ENCODE measurements at places on chromosomes 4 and X. TPM values are rescaled to one million over a fixed set of nuclear protein-coding genes. Genes with fewer than 3 reads are reported as not detected.
A peak's percentile ranks its signal among the peaks of the same experiment; 100 is the strongest.

DNA sequence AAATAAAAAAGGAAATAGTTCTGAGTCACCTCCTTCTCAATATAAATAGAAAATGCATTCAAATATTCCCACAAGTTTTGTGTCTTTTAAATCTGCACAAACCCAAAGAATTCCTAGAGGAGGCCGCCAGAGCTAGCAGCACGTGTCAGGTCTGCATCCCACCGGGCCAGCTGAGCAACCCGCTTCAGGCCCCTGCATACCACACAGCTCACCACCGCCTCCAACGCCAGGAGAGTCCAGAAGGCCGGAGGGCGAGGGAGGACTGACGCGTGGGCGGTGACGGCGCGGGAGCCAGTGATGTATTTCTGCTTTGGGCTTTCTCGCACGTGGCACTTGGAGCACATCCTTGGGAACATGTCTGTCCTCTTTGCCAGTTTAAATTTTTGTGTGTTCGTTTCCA lies 61.9 kb upstream of the CLDN34 start:
- no peak for DNase-seq

- DNase-seq: no peak
These were observed 258.7 kb upstream of the SLC7A11 start for GRCh38 chr4:138500869-138501268.

The SYNPO2 gene
- 427 TPM for total RNA-seq

DNA sequence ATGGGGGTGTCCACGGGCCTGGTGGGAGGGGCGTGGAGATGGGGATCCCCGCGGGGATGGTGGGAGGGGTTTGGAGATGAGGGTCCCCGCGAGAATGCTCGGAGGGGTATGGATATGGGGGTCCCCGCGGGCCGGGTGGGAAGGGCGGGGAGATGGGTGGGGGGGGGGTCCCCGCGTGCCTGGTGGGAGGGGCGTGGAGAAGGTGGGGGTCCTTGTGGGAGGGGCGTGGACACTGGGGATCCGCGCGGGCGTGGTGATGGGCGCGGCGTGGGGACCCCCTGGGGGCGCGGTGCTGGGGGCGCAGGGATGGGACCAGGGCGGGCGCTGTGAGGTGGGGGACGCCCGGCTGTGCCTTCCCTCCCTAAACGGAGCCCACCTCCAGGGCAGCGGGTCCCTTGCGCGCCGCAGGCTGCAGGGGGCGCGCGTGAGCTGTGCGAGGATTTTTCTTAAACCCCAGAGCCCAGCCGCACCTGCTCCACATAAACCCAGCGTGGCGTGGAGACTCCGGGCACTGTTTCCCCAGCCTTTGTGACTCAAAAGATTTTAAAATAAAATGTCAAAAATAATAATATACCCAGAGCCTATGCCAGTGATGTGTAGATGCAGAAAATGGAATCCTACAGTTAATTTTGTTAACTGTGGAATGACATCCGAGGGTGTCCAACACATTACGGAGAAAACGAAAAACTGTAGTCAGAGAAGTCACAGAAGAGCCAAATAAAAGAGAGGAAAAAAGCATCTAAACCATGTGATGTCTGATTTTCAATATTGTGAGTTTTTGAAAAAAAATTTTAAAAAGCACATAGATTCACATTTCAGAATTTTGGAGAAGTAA lies 1.5 kb upstream of the ASMTL start:
- DNase-seq: peak; percentile 93

The NAP1L2 gene
- 0.58 TPM for total RNA-seq

GRCh38 chrX:18297251-18297650 lies 57.2 kb downstream of the SCML2 start:
- no peak for DNase-seq

DNA sequence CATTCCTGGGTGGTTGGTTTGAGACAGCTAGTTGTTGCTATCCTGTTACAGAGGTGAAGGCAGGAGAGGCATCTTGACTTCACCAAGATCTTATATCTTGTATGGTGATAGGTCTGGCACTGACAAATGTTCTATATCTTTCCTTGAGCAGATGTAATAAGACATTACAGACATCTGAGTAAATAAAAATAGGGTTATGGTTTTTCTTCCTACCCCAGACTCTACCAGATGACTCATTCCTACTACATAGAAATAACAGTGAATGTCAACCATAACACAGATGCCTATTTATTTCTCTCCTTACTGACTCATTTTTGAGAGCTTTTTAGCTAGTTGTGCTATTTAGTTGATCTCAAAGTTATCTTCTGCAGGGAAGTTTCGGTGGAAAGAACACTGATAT lies 21.9 kb downstream of the HNRNPH2 start:
- DNase-seq: no peak

The POLN gene
- 0.29 TPM for total RNA-seq

GRCh38 chr4:28225050-28225449 lies 1364.4 kb downstream of the STIM2 start:
- no peak for DNase-seq

DNA sequence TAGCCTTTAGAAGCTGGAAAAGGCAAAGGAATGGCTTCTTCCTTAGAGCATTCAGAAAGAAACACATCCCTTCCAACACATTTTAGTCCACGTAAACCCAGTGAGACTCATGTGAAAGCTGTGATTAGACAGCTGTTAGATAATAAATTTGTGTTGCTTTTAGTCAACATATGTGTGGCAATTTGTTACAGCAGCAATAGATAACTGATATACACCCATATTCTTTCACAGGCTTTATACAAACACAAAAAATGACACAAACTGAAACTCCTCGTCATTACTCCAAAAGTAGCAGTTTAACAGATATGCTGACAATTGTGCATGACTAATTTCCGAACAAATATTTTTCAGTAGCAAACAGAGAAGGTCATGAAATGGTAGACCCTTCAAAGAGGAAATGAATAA lies 65.3 kb downstream of the ANTXR2 start:
- DNase-seq: no peak

The ZNF711 gene
- 26.6 TPM for total RNA-seq

GRCh38 chr4:42638321-42638720 lies 18.6 kb downstream of the ATP8A1 start:
- no peak for DNase-seq

The ADRA2C gene
- 3.6 TPM for total RNA-seq

DNA sequence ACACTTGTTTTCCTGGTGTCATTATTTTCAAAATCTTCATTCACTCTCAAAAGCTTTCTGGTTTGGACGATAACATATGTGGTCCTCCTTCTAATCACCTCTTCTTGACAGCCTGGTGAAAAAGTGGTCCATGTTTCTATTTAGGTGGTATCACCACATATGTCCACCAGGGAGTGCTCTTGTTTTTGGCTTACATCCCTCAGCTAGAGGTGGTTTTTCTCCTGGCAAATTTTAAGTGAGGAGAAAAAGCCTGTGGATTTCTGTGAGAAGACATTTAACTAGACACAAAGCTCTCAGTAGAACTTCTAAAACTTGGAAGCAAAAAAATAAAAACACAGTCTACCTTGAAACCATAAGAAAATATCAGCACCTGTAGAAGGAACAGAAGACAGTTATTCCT lies 58.0 kb upstream of the FRMPD4 start:
- peak; percentile 48 for DNase-seq

GRCh38 chr4:70915874-70916559 lies 13.8 kb downstream of the MOB1B start:
- DNase-seq: no peak

GRCh38 chr4:110096405-110096804 lies 102.0 kb downstream of the ELOVL6 start:
- DNase-seq: no peak

The C4orf50 gene
- 1.2 TPM for total RNA-seq

DNA sequence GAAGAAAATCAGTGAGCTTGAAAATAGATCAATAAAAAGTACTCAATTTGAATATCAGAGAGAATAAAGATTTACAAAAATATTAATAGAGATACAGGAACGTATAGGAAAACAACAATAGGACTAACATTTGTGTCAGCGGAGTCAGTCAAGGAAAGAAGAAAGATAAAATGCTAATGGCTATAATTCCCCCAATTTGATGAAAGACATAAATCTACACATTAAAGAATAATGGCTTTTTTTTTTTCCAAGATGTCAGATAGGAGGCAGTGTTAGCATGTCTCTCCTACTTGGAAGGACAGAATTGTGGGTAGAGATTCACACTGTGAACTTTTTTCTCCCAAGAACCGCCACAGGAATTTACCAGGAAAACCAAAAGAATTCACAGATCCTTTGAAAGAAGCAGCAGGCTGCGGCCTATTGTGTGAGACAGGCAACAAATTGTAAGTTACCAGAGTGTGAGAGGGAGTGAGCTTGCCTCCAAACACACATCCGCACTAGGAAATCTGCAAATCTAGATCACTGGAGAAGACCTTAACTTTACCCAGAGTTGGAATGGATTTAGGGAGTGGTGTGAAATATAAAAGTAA lies 249.9 kb downstream of the PRDM5 start:
- no peak for DNase-seq

DNA sequence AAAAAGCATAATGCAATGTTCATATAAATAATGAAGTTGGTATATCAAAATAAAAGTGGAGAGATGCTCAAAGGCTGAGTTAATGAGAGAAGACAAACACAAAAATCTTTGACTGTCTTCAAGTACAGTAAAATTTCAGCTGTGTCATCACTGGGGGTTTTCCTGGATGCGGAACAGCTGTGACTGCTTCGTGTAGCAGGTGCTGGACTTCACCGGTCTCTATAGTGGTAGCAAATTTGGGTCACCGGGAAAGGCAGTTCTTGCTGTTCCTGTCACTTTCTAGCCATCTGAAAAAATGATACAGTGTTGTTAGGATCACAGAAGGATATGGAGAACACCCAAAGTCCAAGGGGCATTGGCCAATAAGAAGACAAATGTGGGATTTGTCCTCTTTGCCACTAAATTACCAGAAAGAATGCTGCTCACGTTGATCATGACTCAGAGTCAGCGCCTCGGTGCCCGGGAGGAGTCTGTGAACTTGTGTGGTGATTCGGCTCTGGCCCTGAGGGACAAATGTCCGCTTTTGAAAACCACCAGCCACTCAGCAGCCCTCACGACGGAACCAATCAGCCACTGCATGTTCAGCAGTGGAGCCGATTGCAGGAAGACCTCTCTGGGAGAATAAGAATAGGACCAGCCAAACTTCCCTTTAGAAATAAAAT lies 230.1 kb upstream of the FAT1 start:
- no peak for DNase-seq

The SLC39A8 gene
- total RNA-seq: 24.6 TPM

The RASL11B gene
- total RNA-seq: 6.4 TPM

The PCYT1B gene
- not detected for total RNA-seq

The SMIM10L2A gene
- total RNA-seq: not detected

The CPZ gene
- total RNA-seq: 4.3 TPM

The TCEAL6 gene
- not detected for total RNA-seq

The GPR34 gene
- 0.45 TPM for total RNA-seq

DNA sequence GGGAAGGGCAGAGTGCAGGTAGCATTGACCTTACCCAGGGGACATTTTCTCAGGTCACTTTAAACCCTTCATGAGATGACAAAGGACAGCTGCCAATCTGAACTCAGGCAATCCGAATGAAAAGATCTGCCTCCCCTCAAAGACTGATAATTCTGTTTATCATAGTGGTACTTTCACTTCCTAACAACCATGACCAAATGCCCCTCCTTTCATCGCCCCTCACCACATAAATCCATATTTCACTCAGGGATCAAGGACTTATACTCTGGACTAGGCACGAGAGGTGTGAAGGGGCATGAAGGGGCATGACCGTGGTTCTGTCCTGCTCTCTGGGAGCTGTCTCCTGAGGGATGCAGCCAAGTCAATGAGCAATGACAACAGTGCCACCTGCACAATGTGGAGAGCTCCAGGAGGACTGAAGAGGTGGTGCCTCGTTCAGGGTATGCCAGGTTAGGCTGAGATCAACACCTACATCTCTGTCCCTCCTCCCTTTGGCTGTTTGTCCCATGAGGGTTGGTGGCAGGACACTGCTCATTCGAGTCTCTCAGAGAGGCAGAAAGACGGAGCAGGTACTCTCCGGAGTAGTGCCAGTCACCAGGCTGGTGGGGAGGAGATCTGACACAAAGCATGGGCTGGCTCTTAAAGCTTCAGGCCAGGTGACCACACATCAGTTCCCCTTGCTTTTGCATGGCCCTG lies 12.5 kb downstream of the HS3ST1 start:
- no peak for DNase-seq

- no peak for DNase-seq
These were observed 120.4 kb upstream of the IL1RAPL2 start for GRCh38 chrX:104445591-104445990.

GRCh38 chr4:63922146-63922545 lies 487.1 kb downstream of the TECRL start:
- DNase-seq: no peak

DNA sequence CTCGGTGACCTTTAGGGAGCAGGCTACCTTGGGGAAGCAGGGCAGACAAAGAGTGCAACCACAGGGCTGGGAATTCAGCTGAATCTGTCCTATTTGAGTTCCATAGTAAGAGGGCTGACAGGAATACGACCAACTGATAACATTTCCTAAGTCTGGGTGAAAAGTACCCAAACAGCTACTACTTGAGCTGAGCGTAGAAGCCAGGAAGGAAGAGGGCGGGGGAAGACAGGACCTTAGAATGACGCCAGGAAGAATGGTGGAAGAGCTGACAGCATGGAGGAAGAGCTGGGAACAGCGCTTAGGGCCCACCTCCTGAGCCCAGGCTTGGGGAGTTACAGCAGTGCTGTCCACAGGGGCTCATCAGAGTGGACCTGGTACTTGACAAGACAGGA lies 14.4 kb downstream of the MECP2 start:
- no peak for DNase-seq

The P2RY10 gene
- 2.4 TPM for total RNA-seq

GRCh38 chrX:8748855-8749254 lies 16.9 kb upstream of the ANOS1 start:
- DNase-seq: no peak

GRCh38 chr4:41728573-41728913 lies 20.0 kb downstream of the PHOX2B start:
- no peak for DNase-seq

- DNase-seq: no peak
These were observed 332.4 kb downstream of the BCOR start for GRCh38 chrX:39765327-39765726.

DNA sequence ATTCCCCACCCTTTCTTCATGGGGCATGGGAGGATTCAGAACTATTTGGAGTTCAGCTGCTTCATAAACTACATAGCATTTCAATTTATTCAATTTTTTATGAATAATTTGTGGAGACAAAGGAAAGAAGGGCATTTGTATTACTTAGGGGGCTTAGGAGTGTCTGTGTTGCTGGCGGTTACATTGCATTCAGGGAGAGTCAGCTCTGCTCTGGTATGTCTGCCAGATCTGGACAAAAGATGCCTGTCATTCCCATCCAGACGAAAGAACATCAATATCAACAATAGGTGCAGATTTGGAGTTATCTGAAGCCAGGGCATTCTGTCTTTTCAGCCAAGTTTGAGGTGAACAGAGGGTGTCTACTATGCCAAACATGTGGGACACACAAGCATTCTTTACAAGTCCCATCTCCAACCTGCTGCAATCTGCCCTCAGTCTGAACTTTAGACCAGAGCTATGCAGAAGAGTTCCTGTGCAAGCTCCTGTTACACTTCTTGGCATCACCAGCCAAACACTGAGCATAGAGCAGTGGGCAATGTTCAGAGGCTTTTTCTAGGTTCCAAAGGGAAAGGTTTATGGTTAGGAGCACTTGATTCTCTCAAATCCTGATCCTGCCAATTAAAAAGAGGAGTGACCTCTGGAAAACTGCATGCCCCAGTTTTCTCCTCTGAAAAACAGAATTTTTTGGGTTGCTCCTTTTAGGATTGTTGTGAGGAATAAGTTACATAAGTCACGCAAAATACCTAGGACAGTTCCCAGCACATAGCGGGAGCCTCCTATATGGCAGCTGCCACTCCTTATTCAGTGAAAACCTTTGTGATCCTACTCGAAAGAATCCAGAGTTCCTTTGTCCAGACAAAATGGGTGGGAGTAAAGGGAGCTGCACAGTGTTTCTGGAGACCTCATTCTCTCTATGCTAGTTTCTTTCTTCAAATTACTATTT lies 719.5 kb upstream of the SLIT2 start:
- peak; percentile 2 for DNase-seq

The CLCN4 gene
- 7.6 TPM for total RNA-seq

The FGD1 gene
- 1.8 TPM for total RNA-seq

All from stomach (tissue), 19 donors.